ENCODE measurements at places on chromosomes 5 and 9.

- no peak for DNase-seq
Measured at GRCh38 chr5:173567548-173567947, 48.9 kb downstream of the BOD1 start.

- no peak for DNase-seq
Measured at GRCh38 chr5:101163088-101163487, 260.0 kb upstream of the ST8SIA4 start.

DNA sequence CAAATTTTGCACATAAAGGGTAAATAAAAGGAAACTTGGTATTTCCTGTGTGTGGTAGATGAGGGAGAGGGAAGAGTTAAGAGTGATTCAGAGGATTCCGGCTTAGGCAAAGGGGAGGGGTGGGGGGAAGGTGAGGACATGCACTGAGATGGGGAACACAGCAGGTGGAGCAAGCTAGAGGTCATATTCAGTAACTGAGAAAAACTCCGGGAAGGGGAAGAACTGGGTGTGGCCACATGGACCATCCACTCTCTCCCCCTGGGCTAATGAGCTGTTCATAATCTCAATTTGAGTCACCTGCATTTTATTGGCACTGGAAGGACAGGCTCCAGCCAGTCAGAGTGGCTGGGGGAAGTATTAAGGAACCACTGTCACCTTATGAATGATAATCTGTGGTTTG, 45.1 kb upstream of the UGCG start:
- DNase-seq: no peak

- DNase-seq: no peak
Measured at GRCh38 chr5:60535951-60536350, 164.0 kb downstream of the DEPDC1B start.

DNA sequence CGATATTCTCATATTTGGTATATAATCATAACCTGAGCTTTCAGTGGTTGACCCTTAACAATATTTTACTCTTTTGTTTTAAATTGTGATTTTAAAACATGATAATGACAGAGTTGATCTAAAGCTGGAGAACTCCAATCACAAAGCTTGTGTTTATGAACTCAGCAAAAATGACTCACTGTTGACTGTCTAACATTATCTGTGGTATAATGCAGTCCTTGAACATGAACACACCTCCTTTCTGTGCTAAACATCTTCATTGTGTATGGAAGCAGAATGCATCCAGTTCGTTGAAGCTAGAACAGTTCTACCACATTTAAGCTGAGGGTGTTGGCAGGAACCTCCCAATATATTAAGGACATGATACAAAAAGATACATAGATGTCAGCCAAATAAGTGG, 1030.2 kb upstream of the SEMA6A start:
- no peak for DNase-seq

- no peak for DNase-seq
Measured at GRCh38 chr5:83731638-83732037, 11.0 kb upstream of the HAPLN1 start.

DNA sequence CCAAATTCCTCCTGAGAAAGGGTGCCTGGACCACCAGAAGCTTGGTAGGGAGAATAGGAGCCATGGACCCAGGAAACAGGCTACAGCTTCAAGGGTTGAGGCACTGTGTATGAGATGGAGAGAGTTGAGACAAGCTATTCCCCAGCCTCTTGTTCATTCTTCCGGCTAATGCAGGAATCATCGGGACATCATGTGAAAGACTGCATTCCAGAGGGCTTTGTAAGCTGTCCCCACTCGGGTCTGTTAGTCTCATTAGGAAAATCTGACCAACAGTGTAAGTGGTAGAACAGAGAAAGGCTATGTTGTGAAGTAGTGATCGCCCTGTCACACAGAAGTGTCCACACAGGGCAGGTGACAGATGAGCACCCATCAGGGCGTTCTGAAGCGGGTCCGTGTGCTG, 81.4 kb downstream of the GABBR2 start:
- no peak for DNase-seq

- DNase-seq: no peak
Measured at GRCh38 chr9:128242124-128242523, 33.7 kb downstream of the GOLGA2 start.
